ENCODE measurements at places on chromosomes 6 and 20.

DNA sequence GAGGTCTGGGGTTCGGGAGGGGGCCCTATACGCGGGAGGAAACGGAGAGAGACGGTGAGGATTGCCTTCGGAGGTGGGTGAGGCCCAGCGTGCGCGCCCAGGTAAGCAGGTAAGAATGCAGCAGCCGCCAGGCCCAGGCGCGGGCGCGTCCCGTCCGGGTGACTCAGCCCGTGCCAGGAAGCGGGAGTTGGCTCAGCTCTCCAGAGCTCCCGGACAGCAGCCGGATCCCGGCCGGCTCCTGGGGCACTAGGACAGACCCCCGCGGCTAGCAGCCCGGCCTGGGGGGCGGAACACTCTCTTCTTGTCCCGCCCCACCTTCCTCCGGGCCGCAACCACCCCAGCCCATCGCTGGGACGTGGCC, 1.5 kb upstream of the MDFI start:
- DNase-seq = no peak

DNA sequence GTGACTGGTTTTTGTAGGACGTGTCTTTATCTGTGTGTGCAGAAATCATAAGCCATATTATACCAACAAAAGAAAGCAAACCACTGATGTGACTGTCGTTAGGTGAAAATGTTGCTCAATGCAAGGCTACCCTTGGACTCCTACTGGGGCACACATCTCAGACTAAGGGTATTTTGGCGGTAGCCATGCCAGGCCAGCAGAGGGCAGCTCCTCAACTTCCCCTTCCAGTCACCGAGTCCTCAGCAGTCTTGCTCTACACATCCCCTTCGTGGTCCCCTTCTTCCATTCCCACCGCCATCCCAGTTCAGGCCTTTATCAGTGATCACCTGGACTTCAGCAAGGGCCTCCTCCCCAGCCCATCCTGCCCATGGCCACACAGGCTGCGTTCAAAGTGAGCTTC, 113.7 kb upstream of the GGTLC1 start:
- DNase-seq = peak; percentile 19

DNA sequence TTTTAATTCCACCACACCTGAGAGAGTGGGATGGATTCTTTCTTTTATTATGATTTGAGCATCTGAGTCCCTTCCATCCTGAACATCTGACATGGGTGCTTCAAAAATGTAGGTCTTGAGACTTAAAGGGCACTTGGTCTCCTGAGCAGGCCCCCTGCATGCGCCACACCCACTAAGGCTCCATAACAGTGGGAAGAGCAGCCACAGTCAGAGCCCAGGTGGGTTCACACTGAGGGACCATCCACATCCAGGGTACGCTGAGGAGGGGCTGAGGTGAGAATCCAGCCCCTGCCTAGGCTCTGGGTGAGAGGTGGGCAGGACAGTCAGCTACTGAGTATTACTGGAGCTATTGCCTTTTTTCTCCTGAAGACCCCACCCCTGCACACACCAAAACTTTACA, 42.7 kb downstream of the HLA-A start:
- no peak for DNase-seq

GRCh38 chr6:90940812-90941481, 354.1 kb upstream of the MAP3K7 start:
- DNase-seq = peak; percentile 89

DNA sequence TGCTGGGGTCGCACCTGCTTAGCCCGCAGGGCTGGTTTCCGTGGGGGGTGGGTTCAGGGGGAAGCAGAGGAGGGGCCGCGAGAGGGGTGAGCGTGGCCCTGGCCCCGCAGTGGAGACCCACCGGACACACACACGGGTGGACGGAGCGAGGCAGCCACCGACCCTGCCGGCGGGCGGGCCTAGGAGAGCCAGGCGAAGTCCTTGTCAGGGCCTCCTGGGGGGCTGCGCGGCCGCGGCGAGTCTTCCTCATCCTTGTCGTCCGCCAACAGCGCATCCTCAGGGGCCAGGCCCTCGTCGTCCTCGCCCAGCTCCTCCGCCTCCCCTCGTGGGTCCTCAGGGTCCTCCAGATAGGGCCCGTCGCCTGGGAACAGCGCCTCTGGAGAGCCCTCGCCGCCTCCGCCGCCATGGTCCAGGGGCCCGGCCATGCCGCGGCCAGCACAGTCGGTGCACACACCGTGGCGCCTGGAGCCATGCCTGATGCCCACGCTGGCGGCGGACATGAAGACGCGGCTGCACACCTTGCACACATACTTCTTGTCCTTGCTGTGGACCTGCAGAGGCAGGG, 7.3 kb downstream of the SLC2A4RG start:
- DNase-seq = no peak

DNA sequence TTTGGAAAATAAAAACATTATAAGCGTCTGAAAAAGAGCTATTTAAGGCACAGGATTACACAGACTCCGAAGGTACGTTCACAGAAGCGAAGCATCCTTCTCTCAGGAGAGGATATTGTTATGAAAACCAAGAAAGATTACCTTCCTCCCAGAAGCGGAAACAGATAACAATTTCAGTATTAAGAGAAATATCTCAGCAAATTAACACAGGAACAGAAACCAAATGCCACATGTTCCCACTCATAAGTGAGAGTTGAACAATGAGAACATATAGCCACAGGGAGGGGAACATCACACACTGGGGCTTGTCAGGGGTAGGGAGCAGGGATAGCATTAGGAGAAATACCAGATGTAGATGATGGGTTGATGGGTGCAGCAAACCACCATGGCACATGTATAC, 109.7 kb downstream of the CDK19 start:
- DNase-seq = no peak

GRCh38 chr6:98832284-98833056, 1.9 kb upstream of the POU3F2 start:
- DNase-seq = no peak

DNA sequence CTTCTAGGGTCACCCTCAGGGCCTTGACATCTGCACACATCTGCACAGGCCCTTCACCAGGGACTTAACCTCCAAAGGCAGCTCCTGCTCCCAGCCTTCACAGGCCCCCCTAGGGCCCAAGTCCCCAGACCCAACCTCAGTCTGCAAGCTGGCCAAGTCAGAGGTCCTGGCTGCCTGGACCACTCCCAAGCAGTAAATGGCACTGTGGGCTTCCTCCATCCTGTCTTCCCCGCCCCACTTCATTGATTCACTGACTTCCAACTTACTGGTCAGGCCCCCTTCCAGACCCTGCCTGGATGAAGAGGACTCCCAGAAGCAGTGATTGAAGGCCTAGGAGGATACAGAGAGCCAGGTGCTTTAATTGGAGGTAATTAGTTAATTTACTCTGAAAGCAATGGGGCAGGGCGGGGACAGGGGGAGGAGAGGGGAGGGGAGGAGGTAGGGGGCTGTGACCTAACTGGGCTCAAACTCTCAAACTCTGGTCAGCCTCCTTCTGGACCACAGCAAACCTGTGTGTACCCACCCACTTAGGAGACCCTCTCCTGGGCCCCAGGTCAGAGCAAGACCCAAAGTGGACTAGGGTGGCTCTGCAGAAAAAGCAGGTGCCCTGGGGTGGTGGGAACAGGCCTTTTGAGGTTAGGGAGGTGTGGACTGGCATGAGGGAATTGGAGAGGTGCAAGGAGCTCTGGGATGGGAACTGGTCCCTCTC, 51.5 kb downstream of the MRPL14 start:
- no peak for DNase-seq

Measured in MM.1S (cell line).